ENCODE measurements at places on chromosomes 12 and 14.

DNA sequence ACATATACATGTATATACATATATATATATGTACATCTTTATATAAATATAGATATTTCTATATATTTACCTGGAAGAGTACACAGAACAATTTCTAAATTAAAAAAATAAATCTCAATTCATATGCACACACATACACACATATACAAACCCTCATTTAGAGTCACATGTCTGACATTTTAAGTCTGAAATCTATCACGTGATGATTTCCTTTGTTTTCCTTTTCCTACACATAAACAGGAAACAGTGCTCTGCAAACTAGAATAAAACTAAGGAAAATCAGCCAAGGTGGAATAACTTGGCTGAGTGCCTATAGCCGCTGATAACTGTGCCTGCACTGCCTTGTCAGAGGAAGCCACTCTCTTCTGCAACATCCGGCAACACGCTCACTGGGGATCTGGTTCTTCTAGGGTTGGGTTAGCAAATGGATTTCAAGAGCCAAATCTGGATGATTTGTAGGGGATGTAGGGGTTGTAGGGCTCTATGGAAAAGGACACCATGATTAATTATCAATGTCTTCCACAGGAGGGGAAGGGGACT is 480.7 kb downstream of the TMEM132D start:
- no peak for DNase-seq

DNA sequence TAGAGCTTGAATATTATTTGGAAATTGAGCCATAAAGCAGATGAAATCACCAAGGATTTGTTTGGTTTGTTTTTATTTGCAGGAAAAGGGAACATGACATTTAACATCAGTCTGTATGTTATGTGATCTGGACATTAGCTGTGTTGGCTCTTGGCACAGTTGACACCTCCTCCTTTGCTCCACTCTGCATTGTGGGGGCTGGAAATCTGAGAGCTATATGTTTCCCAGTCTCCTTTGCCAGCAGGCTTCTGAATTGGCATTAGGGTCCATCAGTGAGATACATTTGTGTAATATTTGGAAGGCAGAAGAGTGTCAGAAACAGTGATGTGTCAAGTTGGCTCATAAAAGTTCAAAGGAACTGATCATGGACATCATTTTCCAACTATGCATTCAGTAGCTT is 322.1 kb upstream of the ATP2B1 start:
- DNase-seq, result no peak

GRCh38 chr14:102907303-102907844 is 15.1 kb upstream of the AMN start:
- DNase-seq, result no peak

GRCh38 chr12:51471111-51471864 is 46.7 kb downstream of the SLC4A8 start:
- no peak for DNase-seq

GRCh38 chr12:31324845-31325523 is 966 bp downstream of the SINHCAF start:
- peak; percentile 57 for DNase-seq

DNA sequence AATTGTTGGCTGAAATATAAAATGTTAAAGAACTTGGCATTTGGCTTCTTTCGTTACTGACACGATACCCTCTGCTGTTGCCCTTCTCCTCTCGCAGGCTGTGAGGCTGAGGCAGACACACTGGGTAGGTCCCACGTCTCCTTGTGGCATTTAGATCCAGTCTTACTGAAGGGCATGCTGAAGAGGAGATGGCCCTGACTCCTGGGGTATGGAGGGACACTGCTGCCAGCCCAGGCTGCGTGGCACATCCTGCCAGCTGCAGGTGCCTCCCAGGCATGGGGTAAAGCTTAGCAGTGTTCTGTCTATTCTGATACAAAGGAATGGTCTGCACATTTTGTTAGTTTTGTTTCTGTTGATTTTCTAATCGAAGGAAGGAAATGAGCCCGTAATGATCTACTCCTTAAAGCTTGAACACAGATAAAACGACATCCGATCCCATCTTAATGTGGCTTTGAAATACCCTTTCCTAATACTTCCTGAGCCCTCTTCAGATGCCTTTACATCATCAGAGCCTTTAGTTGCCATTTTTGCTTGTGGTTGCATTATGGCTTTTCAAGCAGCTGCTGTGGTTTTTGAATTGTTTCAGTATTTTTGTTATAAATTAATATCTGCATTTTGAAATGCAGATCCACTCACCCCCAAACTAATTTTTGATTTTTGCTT is 61.1 kb downstream of the WDR20 start:
- DNase-seq, result no peak

DNA sequence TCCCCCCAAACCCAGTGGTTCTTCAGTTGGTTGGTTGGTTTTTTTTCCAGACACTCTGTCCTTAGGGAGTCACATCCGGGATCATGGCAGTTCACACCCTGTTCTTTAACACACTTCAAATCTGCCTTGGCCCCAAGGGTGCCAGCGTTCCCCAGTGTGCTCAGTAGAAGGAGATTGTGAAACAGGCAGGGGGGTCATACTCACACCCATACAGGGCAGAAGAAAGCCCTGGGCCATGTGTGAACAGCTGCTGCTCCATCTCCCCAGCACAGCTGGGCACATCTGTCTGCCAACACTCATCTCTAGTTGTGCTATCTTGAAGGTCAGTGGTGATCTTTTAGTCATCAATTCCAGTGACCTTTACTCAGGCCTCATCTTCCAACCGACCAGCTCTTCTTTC is 64.4 kb upstream of the FUT8 start:
- no peak for DNase-seq

DNA sequence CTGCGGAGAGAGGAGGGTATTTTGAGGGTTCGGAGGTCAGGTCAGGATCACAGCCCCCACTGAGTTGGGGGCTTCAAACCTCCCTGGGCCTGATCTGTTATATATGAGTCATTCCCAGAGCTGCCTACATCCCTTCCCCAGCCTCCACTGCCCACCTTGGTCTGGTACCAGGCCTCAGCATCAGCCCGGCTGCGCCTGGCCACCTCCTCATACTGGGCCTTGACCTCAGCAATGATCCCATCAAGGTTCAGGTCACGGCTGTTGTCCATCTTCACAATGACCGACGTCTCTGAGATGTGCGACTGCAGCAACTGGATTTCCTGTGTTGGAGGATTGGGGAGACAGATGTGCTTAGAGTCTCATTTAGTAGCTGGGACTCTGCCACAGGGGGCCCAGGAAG is 4.2 kb downstream of the KRT84 start:
- DNase-seq, result no peak

GRCh38 chr14:67650151-67650550 is 24.3 kb downstream of the VTI1B start:
- DNase-seq, result no peak

- no peak for DNase-seq
These were observed 446.8 kb upstream of the SOX5 start for GRCh38 chr12:24396224-24396623.

GRCh38 chr12:67957383-67957782 is 31.9 kb upstream of the IFNG-AS1 start:
- DNase-seq, result no peak

GRCh38 chr12:3117591-3118015 is 40.4 kb downstream of the TSPAN9 start:
- peak; percentile 88 for DNase-seq

DNA sequence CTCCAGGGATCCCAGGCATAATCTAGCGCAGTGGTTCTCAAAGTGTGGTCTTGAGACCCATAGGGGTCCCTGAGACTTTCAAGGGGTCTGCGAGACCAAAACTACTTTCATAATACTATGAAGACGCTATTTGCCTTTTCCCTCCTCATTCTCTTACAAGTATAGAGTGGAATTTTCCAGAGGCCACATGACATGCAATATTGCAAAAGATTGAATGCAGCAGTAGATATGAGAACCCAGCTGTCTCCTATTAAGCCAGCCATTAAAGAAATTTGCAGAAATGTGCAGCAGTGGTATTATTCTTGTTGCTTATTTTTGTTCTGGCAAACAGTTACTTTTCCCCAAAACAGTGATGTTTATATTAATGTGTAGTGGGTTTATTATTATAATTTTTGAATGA is 62.8 kb downstream of the VWF start:
- peak; percentile 68 for DNase-seq

DNA sequence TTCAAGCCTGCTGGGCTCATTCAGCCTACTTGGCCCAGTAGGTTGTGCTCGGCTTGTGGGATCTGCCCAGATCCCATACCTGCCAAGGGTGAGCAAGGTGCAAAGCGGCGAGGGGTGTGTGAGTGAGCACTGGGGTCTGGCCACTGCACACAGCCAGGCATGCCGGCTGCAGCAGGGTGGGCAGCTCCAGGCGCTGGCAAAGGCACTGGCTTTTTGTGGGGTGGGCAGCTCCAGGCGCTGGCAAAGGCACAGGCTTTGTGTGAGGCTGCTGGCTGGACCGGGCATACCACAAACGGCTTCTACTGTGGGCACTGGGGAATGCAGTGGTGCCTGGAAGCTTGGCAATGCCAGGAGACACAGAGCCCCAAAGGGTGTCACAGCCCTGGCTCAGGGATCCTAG is 137.4 kb downstream of the SLC16A7 start:
- no peak for DNase-seq

- DNase-seq, result no peak
These were observed 2.6 kb downstream of the MYF6 start for GRCh38 chr12:80709811-80710726.

- DNase-seq, result peak; percentile 23
These were observed 158.8 kb upstream of the PRMT8 start for GRCh38 chr12:3332188-3332587.

DNA sequence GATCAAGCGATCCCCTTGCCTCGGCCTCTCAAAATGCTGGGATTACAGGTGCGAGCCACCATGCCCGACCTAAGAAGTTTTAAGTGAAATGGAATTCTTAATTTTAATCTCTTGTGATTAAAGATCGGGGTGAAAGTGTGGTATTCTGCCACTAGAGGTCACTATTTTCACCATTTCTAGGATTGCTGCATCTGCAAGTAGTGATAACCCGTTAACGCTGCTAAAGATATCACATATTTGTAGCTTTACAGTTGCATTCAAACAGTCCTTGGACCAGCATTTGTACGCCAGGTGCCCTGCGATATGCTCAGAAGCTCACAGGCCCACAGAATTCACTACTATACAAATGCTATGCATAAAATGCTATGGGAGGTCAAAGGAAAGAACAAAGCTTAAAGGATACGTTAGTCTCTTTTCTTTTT is 19.3 kb downstream of the CCDC62 start:
- DNase-seq, result peak; percentile 62

DNA sequence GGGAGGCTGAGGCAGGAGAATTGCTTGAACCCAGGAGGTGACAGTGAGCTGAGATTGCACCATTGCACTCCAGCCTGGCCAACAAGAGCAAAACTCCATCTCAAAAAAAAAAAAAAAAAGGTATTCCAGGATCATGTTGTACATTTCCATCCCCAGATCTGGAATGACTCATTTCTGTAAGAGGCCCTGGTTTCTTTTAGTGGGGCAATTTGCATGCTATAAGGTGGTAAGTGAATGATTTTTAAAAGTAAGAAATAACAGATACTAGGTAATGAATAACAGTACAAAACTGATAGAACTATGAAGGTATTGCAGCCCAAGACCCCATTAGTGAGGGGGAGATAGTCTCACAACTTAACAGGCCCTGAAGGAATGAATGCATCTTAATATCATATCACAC is 17.7 kb upstream of the ADCK1 start:
- DNase-seq, result peak; percentile 31

DNA sequence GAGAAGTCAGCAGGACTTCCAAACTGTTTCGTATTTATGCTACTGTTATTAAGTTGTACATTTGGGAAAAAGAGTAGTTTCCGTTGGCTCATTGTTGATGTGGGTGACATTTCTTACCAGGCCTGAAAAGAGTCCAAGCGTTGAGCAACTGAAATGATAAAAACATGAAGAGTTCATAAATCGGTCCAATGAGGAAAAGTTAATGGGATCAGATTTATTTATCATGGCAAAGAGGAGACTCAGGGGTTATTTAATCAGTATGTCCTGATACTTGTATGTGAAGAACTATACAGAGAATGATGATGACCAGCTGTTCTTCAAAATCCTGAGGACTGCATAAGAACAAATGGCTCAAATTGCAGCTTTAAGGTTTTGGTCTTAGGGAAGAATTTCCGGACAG is 7.7 kb downstream of the VRK1 start:
- no peak for DNase-seq

GRCh38 chr12:116425256-116426193 is 133.7 kb upstream of the MAP1LC3B2 start:
- no peak for DNase-seq

All from iris pigment epithelial cell (primary cell).